Fibroblast of the aortic adventitia (primary cell): ENCODE measurements at places on chromosomes 12 and 14.

GRCh38 chr12:17954788-17955187 lies 135.2 kb downstream of the RERGL start:
- no peak for DNase-seq

DNA sequence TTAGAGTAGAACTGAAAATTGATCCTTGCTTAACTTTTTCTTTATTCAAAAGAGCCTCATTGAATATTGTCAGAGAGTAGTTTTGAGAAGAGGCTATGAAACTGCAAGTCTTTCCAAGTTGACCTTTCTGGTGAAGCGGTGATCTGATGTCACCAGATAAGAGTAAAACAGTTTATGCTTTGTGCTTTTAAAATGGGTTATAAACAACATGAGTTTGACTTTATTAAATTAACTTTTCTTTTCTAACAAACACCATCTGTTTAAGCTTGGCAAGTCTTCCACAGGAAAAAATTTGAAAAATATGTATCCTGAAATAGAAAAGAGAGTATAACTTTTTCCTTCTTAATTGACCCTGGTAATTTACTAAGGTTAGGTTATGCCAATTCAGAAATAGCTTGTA lies 408.7 kb upstream of the NOVA1 start:
- DNase-seq = no peak

DNA sequence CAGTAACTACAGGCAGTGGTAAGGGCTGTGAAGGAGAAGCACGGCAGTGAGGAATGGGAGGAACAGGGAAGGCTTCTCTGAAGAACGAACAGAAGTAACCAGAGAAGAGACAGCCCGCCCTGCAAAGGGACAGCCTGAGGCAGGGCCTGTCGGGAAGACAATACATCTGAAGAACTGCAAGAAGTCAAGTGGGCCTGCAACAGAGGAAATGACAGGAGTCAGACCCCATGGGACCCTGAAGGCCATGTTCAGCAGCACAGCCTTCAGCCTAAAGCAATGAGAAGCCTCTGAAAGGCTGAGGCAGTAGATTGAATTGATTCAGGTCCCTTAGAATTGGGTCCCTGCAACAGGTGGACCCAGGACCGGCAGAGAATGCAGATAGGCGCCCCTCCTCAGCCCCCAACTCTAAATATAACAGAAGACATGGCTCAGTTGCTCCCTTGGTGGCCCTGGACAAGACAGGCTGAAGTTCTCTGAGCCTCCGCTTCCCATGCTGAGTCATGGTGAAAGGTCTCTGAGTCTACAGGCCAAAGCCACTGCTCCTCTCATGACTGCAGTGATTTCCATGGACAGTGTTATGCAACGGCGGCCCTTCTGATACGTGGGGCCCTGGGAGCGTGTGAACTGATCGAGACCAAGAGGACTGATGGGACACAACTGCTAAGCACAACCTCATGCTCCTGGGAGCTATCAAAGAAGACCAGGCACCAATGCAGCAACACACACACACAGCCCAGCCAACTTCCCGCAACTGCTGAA lies 10.8 kb upstream of the ACTR6 start:
- DNase-seq = no peak

DNA sequence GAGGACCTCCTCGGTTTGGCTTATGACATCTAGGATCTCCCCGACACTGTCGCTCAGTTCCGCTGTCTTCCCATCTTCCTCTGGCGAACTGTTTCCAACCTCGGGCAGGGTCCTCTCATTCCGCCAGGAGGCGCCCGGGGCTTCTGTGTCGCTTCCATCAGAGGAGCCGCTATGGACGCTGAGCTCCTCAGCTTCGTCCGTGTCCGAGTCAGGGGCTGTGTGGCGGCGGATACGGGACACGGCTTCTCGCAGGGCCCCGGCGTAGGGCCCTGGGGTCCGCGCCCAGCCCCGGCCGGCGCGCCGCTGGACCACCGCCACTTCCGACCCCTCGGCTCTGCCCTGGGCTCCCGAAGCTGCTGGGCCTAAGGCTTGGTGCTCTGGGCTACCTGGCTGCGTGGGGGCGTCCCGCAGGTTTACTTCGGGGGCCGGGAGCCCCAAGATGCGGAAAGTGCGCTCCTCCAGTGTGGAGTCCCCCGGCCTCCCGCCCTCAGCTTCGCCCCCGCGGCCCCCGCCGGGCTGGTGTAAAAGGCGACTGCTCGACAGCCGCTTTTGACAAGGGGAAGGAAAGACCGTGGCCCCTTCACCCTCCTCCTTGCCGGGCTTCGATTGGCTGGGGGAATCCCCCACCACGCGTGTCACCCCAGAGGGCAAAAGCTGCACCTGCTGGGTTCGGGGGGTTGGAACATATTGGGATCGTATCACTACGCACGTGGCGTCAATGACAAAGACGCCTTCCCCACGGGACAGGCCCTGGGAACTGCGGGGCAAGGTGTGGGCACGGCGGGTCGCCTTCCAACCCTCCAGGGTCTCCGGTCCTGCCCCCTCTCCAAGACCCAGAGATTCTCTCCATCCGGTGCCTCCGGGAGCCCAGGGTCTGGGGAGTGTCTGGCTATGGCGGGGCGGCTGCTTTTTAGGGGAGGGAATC lies 2.1 kb downstream of the DDN start:
- peak; percentile 55 for DNase-seq

GRCh38 chr12:124057691-124058090 lies 84.7 kb downstream of the ZNF664 start:
- no peak for DNase-seq

DNA sequence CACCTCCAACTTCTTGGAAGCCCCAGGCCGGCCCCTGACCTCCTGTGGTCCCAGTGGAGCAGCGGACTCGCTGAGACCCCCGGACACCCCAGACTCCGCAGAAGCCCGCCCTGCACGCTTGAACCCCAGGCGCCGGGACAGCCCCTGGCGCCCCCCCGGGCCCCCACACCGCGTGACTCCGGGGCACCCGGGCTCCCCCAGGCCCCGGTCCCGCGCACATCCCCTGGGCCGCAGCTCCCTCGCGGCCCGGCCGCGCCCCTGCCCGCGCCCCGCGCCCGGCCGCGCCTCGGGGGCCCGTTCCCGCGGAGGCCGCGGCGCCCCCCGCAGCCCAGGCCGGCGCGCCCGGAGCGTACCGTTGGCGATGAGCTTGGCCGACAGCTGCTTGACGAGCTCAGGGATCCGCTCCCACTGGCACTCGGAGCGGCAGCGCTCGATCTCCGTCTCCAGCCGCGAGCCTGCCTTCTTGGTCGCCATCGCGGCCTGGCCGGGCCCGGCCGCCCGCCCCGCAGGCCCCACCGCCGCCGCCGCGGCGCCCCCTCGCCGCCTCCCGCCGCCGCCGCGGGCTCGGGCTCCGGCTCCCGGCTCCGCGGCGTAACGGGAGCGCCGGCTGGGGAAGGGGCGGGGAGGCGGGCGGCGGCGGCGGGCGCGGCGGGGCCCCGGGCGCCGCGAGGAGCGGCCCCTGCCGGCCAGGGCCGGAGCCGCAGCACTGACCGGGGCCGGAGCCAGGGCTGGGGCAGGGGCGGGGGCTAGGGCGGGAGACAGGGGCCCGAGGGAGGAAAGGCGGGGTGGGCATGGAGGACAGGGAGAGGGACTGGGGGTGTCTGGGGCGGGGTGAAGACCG lies at the start of gene TTC7B:
Gene TTC7B, minus strand, starts transcription at position 609 of the 841 bp plus-strand sequence. Its CDS starts 135 bp downstream, at position 474.
- peak; percentile 15 for DNase-seq

DNA sequence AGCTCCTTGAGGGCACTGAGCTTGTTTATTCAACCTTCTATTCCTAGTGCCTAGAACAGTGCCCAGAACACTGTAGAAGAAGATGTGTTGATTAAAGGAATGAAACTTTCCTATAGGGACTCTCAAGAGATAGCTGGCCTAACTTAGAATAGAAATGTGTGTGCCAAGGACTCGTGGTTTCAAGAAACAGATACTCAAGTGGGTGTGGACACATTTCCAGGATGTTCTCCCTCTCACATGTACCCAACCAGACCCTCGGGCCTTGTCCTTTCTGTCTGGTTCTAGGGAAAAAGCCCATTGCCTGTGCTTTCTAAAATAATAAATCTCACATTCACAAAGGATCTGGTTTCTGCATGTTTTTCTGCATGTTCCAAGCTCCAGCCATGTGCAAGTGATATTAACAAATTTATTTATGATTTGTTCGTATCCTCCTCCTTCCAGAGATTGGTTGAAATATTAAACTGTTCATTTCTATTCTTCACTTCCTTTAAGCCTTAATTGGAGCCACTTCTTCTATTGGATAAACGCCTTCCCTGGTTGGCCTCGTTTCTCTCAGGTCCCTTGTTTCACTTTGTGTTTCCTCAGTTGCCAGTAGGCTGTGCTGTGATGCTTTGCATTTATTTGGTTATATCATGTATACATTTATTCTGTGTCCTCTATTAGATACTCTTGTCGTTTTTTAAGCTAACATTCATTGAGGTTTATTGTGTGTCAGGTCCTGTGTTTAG lies 89.8 kb downstream of the CRADD start:
- DNase-seq = peak; percentile 88

GRCh38 chr12:104602406-104602805 lies 145.7 kb downstream of the CHST11 start:
- DNase-seq = no peak

GRCh38 chr12:54701940-54702592 lies 53.9 kb upstream of the DCD start:
- DNase-seq = peak; percentile 64

- DNase-seq = no peak
Observed at GRCh38 chr12:114984634-114985061, 300.7 kb upstream of the TBX3 start.

GRCh38 chr14:64782196-64782595 lies 78.0 kb downstream of the PLEKHG3 start:
- DNase-seq = no peak

DNA sequence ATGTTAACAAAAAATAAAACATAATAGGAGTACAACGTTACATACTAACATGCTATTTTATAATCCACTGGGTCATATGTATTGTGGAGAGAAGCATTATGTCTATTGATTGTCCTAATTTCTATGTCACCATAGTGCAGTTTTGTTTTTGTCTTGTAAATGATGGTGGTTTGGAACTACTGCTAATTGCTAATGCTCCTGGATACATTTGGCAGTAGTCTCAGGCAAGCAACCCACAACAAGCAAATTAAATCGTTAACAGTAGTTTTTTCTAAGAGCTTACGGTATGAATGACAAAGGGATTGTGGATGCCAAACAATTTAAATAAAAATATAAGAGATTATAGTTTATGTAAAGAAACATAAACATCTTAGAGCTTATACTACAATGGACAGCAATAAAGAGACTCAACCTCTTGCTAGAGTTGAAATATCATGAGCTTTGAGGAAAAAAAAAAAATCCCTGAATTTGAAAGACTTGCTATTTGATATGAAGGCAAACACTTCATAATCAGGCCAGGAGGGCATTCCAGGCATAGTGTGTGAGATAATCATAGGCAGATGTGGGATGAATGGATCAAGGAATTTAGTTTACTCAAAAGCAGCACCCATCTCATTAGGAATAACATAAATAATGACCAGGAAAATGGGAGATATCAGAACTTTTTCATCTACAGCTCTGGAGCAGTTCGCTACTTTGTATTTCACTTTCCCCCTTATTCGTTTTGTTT lies 181.3 kb downstream of the CCDC59 start:
- no peak for DNase-seq

GRCh38 chr12:41485203-41485602 lies 297.1 kb downstream of the PDZRN4 start:
- no peak for DNase-seq

DNA sequence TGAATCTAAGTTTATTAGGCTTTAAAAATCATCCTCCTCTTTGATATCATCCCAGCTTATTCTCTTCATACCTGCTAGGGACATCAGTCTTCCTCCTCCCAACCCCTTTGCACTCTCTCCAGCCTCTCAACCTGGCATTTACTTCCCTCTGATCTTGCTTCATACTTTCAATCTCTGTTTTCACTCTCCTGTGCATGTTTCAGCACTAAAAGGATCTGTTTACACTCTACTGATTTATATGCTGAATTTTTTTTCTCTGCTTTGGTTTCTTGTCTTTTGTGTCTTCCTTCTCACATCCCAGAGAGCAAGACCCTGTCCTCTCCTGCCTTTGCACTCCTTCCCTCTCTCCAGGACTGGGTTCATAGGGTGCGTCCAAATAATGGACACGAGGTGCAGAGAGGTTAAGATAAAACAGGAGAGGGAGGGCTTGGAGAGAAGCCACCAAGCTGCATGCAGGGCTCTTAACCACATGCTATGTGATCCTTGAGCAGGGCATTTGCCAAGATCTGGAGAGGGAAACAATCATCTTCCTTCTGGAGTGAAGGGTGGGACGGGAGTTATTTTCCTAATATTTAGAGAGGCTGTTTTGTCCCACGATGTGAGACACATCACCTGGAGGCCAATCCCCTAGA lies 3.0 kb upstream of the CISTR start:
- peak; percentile 69 for DNase-seq

- no peak for DNase-seq
Observed at GRCh38 chr14:80455031-80455430, 243.7 kb upstream of the DIO2 start.
